ENCODE measurements at places on chromosomes 2 and 18.

DNA sequence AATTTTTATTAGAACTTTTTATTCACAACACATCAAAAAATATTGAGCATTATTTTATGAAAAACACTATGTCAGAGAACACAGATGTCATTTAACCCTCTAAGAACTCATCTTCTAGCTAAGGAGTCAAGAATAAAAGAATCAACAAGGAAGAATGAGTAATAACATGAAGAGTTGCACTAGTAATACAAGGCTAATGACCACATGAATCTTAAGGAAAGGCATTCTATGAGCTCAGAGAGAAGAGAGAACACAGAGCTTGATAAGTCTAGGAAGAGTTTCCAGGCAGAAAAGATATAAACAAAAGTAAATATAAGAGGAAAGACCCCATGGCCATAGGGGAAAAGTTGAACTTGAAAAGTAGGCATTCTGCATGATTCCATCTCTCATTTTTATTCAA is 166.5 kb downstream of the MAIP1 start:
- no peak for DNase-seq

DNA sequence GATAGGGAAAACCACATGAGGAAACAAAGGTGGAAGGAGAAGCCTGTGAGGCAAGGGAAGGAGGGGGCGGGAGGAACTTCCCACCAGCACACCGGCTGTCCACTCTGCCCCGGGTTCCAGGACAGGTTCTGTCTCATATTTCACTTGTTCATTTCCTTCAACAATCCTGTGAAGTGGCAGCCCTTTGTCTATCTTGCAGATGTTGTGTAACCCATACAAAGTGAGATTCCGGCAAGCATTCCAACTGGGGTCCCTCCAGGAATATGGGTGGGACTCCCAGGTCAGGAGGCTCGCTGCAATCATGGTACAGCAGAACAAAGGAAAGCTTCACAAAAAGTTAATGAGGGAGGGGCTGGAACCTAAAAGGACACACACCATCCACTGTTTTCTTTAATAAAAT is 271.3 kb upstream of the PXDN start:
- no peak for DNase-seq

DNA sequence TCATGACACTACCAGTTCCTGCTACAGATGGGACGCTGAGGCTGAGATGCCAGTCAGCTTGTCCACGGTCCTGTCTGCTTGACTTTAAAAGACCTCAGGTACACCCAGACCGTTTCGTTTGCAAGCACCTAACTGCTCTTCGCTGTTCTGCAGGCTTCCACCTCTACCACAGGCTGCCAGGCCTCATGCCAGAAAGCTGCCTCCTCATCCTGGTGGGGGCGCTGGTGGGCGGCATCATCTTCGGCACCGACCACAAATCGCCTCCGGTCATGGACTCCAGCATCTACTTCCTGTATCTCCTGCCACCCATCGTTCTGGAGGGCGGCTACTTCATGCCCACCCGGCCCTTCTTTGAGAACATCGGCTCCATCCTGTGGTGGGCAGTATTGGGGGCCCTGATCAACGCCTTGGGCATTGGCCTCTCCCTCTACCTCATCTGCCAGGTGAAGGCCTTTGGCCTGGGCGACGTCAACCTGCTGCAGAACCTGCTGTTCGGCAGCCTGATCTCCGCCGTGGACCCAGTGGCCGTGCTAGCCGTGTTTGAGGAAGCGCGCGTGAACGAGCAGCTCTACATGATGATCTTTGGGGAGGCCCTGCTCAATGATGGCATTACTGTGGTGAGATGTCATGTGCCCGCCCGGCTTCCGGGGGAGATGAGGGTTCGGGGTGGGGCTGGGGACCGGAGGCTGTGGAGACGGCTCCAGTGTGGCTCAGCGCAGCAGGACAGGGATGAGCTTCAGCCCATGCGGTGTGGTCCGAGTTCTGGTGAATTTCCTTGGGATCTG is 5.9 kb downstream of the SLC9A4 start:
- no peak for DNase-seq

GRCh38 chr18:34807106-34807796 is 97.2 kb downstream of the DTNA start:
- no peak for DNase-seq

- DNase-seq: peak; percentile 28
These were observed 69.0 kb downstream of the TXNL1 start for GRCh38 chr18:56569416-56569815.

DNA sequence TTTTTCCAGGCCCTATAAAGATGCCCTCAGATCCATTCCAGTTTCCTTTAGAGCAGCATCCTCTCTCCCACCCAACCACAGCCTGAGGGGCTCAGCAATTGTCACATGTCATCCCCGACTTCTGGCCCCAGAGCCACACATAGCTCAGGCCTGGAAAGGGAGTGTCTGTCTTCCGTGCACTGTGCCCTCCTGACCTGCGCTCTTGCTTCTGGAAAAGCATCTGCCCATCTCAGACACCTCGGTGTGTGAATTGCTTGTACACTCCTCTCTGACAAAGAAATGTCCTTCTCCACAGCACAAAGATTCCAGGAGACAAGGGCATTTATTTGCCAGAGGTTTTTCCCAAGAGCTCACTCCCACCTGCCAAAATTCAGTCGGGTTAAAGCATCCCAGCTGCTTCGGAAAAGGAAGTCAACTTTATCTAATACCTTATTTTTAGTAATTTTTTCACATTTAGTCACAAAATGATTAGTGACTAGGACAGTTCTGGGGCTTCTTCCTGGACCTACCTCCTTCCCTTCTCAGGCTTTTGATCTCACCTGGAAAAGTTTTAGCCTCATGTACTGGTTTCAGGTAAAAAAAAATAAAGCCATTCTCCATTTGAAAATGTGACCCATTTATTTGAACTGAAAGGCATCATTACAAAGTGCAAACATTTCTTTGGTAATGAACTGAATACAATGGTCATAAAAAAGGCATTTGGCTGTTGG is 112.9 kb downstream of the PXDN start:
- DNase-seq: no peak

- DNase-seq: peak; percentile 3
These were observed 70.8 kb downstream of the INPP4A start for GRCh38 chr2:98515250-98515991.

- DNase-seq: peak; percentile 82
These were observed 52.0 kb upstream of the FAM171B start for GRCh38 chr2:186641807-186642321.

DNA sequence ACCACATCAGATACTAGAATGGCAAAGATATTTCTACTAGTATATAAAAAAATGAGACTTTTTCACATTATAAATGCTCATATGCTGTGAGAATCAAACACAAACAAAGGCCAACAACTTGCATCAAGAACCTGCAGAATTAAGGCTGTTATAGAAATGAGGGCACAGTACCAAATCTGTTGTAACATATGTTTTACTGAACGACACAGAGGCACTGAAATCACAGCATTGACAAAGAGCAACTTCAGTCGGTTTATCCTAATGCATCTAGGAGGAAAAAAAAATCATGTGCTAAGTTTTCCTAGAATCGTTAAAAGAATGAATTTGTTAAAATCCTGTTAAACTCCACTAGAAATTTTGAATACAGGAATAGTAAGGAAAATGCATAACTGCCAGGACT is 617.4 kb upstream of the NETO1 start:
- DNase-seq: no peak

GRCh38 chr18:45538444-45538843 is 76.8 kb upstream of the SLC14A2 start:
- peak; percentile 95 for DNase-seq

DNA sequence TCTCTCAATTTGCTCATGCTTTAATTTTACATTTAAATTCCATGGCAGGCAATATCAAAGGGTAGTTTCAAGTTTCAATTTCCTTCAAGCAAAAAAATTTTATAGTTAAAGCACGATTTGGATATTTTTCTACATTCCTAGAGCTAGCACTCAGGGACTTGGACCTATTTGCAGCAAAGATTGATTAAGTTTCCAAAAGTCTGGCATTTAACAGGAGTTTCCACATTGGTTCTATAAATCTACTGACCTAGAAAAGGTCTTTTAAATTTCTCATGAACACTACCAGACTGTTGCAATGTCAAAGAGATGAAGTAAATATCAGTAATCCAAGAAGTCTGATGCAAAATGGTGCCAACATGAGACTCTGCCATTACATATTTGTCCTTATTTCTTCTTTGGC is 253.7 kb upstream of the LINC00305 start:
- no peak for DNase-seq

GRCh38 chr18:3595369-3596273 is 145.6 kb downstream of the TGIF1 start:
- peak; percentile 68 for DNase-seq

- DNase-seq: no peak
These were observed 28.4 kb downstream of the DNAJC10 start for GRCh38 chr2:182744490-182744889.

- no peak for DNase-seq
These were observed 77.0 kb upstream of the PDE1A start for GRCh38 chr2:182503886-182504285.

DNA sequence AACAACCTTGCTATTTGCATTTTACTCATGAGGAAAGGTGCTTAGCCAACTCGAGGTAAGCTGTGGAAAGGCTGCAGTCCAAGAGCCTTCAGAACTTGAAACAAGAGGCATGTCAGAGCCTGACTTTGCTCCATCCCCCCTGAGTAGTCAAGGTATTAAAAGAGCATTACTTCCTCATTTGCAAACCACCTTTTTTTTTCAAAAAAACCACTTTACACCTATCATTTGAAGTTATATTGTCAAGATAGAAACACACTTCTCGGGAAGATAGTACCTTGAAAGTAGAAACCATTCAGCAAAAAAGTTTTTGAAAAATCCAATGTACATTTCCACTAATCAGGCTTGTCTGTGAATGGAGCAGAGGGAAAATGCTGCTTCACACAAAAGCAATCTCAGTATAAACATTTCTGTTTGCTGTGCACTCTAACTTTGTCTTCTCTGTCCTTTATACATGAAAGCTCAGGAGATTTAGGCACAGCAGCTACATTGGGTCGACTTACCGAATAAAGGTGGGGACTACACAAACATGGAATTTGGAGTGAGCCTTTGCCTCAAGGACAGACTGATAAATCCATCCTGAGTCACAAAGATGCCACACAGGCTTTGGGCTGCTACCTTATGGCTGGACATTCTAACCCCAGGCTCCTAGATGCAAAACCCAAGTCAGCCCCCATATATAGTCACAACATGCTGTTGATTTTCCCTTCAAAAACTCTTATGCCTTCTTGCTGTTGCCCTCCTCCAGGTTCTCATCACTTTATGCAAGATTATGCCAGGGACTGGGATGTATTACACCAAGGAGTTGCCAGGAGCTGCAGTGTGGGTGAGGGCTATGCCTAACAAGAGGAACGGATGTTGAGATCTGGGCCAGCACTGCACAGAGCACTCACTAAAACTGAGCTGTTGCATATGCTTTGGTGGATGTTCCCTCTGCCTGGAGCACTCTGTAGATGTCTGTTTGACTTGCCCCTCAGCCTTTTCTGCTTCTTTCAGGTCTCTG is 41.4 kb upstream of the EML4 start:
- no peak for DNase-seq

DNA sequence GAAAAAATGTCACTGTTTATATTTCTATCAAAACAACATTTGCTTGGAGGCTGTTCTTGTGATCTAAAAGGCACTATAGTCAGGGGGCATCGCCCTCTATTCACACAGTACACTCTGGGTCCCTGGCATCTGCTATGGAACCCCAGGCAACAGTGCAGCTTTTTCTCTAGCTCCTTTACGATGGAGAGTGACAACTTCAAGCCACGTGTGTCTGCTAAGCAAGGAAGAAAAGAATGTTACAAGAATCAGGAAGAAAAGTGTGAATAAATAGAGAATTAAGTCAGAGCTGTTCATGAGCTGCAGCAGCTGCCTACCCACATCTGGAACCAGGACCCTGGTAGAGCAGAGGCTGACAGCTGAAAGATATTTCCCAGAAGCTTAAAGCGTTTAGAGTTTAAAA is 11.2 kb downstream of the RND3 start:
- DNase-seq: no peak

DNA sequence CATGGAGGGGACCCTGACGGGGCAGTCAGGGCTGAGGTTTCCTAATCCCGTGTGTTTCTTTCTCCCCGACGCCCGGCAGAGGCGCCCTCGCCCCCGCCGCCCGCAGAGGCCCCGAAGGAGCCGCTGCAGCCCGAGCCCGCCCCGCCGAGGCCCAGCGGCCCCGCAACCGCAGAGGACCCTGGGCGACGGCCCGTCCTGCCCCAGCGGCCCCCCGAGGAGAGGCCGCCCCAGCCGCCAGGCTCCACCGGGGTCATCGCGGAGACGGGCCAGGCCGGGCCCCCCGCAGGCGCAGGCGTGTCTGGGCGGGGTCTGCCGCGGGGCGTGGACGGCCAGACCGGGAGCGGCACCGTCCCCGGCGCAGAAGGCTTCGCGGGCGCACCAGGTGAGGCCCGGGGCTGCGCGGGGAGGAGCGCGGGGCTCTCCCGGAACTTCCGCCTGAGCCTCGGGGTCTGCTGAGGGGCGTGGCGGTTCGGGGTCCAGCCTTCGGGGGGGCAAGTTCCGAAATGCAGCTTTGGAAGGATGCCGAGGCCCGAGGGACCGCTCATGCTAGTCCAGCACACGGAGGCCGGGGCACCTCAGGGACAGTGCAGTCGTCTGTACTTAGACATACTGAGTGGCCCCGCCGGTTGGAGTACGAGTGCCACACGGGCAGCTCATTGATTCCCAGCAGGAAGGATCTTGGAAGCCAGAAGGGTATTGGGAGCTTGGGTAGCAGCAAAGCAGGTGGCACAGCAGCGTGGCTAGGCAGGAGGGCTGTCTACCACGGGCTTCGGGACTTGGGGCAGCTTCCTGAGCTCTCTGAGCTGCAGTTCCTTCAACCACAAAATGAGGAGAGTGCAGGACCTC is 60.1 kb downstream of the EMILIN2 start:
- peak; percentile 35 for DNase-seq

- no peak for DNase-seq
These were observed 25.4 kb downstream of the DSG4 start for GRCh38 chr18:31402026-31402373.

- DNase-seq: peak; percentile 75
These were observed 45.9 kb downstream of the ITPRID2 start for GRCh38 chr2:181937473-181937872.

DNA sequence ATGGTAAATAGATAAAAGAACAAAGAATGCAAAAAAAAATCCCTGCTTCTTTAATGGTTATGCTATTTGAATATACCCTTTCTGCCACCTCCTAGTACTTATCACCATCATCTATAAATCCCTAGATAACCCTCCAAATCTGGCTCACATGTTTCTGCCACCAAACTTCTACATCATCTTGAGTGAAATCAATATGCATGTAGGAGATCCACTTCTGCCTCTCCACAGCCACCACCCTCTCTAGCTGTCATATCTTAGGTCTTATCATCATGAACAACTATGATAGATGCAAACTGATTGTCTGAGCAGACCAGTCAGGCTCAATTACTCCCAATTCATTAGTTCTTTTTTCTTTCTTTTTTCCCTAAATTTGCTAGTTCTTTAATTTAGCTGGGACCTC is 55.3 kb downstream of the STRN start:
- DNase-seq: no peak

- DNase-seq: peak; percentile 10
These were observed 413.8 kb downstream of the RAD51AP2 start for GRCh38 chr2:17104454-17104853.

- no peak for DNase-seq
These were observed 434.5 kb upstream of the GYPC start for GRCh38 chr2:126221506-126221905.

GRCh38 chr2:107589079-107589491 is 237.6 kb upstream of the RGPD4 start:
- DNase-seq: no peak

Measured in Kasumi-1 (cell line).